Smooth muscle cell of the umbilical artery (primary cell): ENCODE measurements at places on chromosomes 1 and 21. TPM values are rescaled to one million over a fixed set of nuclear protein-coding genes. Genes with fewer than 3 reads are reported as not detected.

SEMA6C gene
- 0.89 and 1.7 TPM in 2 replicates for total RNA-seq

RASSF5 gene
- total RNA-seq: 1.2 and 2.4 TPM in 2 replicates

HTR1D gene
- 0.05 TPM in 1 of 2 replicates, not detected in the other for total RNA-seq

RAB29 gene
- 14.6 and 23.2 TPM in 2 replicates for total RNA-seq

FBXO28 gene
- 32.1 and 38.4 TPM in 2 replicates for total RNA-seq

ZBTB8A gene
- total RNA-seq: 7.2 and 8.0 TPM in 2 replicates

CNTN2 gene
- not detected in 2 replicates for total RNA-seq

KCNC4 gene
- total RNA-seq: 3.9 and 17.3 TPM in 2 replicates

AMY1B gene
- total RNA-seq: not detected in 2 replicates

BTBD8 gene
- total RNA-seq: 3.9 and 7.7 TPM in 2 replicates

GSTM1 gene
- total RNA-seq: 0.51 and 9.8 TPM in 2 replicates

PMVK gene
- total RNA-seq: 4.2 and 4.4 TPM in 2 replicates

KLF17 gene
- 0.05 TPM in 1 of 2 replicates, not detected in the other for total RNA-seq

FAM177B gene
- total RNA-seq: not detected in 2 replicates

SPATA17 gene
- total RNA-seq: 0.30 and 0.55 TPM in 2 replicates

C8A gene
- total RNA-seq: under 0.01 TPM in 1 of 2 replicates, not detected in the other

SERTAD4 gene
- total RNA-seq: 0.59 and 0.78 TPM in 2 replicates

SPATA1 gene
- 0.59 TPM in 1 of 2 replicates, not detected in the other for total RNA-seq

TNFSF4 gene
- 8.0 and 19.4 TPM in 2 replicates for total RNA-seq

IL24 gene
- total RNA-seq: not detected in 2 replicates

KRTAP11-1 gene
- not detected in 2 replicates for total RNA-seq
